Effector memory CD4-positive, alpha-beta T cell (primary cell): ENCODE measurements at places on chromosomes 4 and X.

DNA sequence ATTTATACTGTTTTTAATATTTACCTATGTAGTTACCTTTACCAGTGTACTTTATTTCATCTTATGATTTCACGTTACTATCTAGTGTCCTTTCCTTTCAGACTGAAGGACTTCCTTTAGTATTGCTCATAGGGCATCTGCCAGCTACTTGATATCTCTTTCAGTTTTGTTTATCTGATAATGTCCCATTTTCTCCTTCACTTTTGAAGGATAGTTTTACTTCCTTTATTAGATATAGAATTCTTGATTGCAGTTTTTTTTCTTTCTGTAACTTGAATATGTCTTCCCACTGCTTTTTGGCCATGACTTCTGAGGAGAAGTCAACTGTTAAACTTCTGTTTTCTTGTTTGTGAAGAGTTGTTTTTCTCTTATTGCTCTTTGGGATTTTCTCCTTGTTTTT is 69.4 kb upstream of the MAGED1 start:
- DNase-seq, result no peak

DNA sequence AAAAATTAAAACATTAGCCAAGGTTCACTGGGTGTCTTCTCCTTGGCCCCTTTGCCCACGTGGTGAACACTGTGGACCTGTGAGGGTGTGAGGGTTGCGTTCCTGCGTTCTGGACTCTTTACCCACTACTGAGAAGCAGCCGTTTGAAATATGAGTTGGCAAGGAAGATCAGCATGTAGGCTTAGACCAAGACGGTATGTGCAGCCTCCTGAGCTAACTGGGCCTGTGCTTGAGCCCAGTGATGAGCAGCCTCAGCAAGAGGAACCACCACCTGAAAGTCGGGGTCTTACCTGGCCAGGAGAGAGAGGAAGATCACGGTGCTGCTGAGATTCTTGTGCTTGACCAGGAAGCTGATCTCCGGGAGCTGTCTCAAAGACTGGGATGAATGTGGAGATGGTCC is 19.5 kb downstream of the RGS12 start:
- DNase-seq, result no peak

GRCh38 chrX:39661116-39661907 is 436.4 kb downstream of the BCOR start:
- no peak for DNase-seq

- DNase-seq, result no peak
Measured at GRCh38 chr4:5686338-5686737, 22.0 kb downstream of the EVC2 start.

DNA sequence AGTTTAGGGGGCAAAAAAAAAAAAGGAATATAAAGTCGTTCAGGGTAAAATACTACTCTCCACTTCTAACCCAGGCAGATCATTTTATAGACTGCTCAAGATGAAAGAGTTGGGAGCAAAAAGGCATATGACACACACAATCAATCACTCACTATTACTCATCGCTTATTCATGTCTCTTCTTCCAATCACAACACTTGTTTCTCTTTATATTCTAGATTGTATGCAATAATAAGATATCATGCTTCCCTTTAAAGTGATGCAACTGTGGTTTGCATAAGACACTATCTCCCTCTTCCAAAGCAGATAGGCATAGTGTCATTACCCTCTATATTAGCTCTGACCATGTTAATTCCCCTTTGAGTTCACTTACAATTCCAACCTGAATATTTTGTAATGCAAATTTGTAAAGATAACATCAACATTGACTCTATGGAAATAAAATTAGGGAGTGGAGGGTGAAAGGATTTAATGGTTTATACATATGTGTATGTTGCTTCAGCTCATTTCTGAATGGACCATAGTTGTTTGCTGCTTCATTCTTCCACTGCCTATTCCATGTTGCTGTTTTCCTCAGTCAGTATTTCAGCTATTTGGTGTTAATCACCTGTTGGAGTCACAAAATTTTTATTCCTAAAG is 154.9 kb upstream of the EPHA5 start:
- DNase-seq, result no peak

GRCh38 chr4:168151327-168151726 is 59.0 kb downstream of the ANXA10 start:
- DNase-seq, result no peak

GRCh38 chr4:1400831-1401408 is 5.3 kb downstream of the NKX1-1 start:
- no peak for DNase-seq
